ENCODE measurements at places on chromosomes 7 and 10. TPM values are rescaled to one million over a fixed set of nuclear protein-coding genes. Genes with fewer than 3 reads are reported as not detected.

GARIN1A gene
- total RNA-seq, result 0.57 TPM

VWC2 gene
- not detected for total RNA-seq

VPS41 gene
- 29.6 TPM for total RNA-seq

OPALIN gene
- not detected for total RNA-seq

DDC gene
- total RNA-seq, result 0.67 TPM

HOXA2 gene
- total RNA-seq, result 0.70 TPM

GPR37 gene
- 0.54 TPM for total RNA-seq

SPDYE5 gene
- not detected for total RNA-seq

THSD7A gene
- 1.8 TPM for total RNA-seq

ELFN1 gene
- 0.30 TPM for total RNA-seq

PRKCQ gene
- total RNA-seq, result 4.5 TPM

SUN3 gene
- total RNA-seq, result 0.13 TPM

PAPSS2 gene
- 16.5 TPM for total RNA-seq

TRPV5 gene
- not detected for total RNA-seq

ETV1 gene
- total RNA-seq, result 2.1 TPM

FRMD4A gene
- 3.0 TPM for total RNA-seq

CALML3 gene
- total RNA-seq, result not detected

OPN4 gene
- total RNA-seq, result not detected

DENND2A gene
- total RNA-seq, result 0.88 TPM

NUPR2 gene
- not detected for total RNA-seq

CELF2 gene
- total RNA-seq, result 0.07 TPM

NPSR1 gene
- not detected for total RNA-seq

CCDC71L gene
- 12.5 TPM for total RNA-seq

SPDYE6 gene
- total RNA-seq, result not detected

ARID5B gene
- 2.6 TPM for total RNA-seq
